ENCODE measurements at places on chromosomes 3 and 15.

DNA sequence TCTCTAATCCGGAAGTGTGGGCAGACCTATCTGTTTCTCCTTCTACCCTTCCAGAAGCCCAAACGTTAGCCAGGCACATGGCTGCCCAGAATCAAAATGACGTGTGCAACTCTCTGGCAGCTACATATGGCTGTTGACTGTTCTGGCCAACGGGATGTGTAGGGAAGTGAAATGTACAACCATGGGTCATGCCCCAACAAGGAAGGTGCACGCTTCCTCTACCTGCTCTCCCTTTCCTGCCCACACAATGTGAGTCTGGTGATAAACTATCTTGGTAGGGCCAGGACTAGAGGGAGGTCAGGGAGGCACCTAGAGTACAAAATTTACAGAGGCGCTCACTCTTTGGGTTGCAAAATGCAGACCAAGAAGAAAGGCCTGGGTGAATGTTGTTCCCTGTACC lies 495.9 kb upstream of the PROK2 start:
- DNase-seq = no peak

GRCh38 chr3:171566803-171567422 lies 106.7 kb upstream of the TNIK start:
- peak; percentile 66 for DNase-seq

- peak; percentile 58 for DNase-seq
These were observed 376 bp downstream of the KPNA4 start for GRCh38 chr3:160564949-160565441.

DNA sequence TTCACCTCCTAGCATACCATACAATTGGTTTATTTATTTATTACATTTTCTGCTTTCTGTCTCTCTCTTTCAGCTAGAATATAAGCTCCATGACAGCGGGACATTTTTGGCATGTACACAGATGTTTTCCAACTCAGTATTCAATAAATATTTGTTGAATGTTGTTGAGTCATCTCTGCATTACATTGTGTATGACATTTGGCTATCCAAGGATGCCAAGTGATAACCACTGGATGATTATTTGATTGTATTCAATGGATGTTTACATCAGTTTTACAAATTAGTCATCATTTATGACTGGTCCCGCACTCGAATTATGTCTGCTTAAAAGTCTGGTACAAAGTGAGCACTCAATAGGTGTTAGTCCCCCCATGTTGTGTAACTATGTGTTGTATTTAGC lies 49.5 kb upstream of the STXBP5L start:
- no peak for DNase-seq

GRCh38 chr3:175433026-175433674 lies 574.0 kb downstream of the NAALADL2 start:
- DNase-seq = no peak

GRCh38 chr3:195909644-195910498 lies 1.5 kb upstream of the TNK2 start:
- peak; percentile 78 for DNase-seq

GRCh38 chr3:183775781-183776180 lies 49.6 kb downstream of the MAP6D1 start:
- DNase-seq = no peak

- no peak for DNase-seq
These were observed 44.2 kb upstream of the CSPG5 start for GRCh38 chr3:47622671-47623461.

- no peak for DNase-seq
These were observed 15.8 kb downstream of the IQSEC1 start for GRCh38 chr3:13057282-13058040.

- DNase-seq = no peak
These were observed 11.1 kb downstream of the ABHD17C start for GRCh38 chr15:80706161-80706560.

GRCh38 chr3:138962854-138963560 lies 16.0 kb downstream of the FOXL2NB start:
- DNase-seq = no peak

DNA sequence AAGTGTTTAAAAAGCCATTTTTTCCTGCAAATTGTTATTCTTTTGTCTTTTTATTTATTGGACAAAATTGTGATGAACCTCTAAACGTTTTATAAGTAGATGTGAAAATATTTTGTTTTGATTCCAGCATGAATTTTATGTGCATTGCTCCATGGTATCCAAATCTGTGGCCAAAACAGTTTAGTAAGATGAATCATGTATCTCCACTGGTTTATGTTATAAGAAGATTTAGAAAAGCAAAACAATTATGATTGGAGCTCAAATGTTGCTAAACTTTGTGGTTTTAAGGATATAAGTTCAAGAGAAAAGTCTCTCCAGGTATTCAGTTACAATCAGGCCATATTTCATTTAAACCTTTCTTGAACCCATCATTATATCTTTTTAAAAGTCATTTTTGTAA lies 80.9 kb downstream of the NECTIN3 start:
- no peak for DNase-seq

- DNase-seq = no peak
These were observed 218.5 kb downstream of the ITPR1 start for GRCh38 chr3:4711680-4711992.

DNA sequence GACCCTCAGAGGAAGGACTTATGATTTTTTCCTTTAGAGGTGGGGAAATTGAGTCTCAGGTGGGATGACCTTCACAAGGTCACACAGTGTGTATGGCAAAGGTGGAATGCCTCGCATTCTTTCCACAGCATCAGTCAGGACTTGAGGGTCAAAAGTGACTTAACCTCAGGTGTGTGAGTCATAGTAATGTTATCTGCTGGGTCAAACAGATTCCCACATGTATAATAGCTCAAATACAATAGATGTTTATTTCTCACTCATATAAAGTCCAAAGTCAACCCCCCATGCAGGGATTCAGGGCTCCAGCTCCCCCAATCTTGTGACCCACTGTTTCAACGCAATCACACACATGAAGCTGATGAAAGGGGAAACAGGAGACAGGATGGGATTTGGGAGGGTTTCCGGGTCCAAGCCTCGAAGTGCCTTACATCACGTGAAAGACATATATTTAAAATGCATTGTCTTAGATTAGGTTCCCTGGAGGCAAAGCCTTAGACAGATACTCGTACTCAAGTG lies 34.0 kb upstream of the CCDC174 start:
- DNase-seq = no peak

GRCh38 chr3:72193771-72194430 lies 409.0 kb upstream of the PROK2 start:
- DNase-seq = no peak

- no peak for DNase-seq
These were observed 19.9 kb upstream of the C3orf62 start for GRCh38 chr3:49296781-49297411.

- DNase-seq = no peak
These were observed 25.1 kb downstream of the NBEAL2 start for GRCh38 chr3:47004369-47005211.

DNA sequence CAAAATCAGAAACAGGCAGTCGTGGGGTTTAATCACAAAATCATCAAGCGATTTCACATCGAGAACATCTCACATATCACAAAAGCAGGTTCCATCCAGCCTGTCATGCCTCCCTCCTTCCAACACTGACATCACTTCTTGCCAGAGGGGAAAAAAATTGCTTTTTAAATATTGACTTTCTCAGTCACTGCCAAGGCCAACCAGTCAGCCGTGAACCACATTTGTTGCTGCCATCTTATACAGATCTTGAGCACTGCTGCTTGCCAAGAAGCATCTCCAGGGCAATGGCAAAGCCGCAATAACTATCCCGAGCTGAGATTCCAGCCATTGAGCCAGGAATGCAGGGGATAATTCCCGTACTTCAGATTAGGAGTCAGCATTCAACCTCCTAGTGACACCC lies 174.6 kb downstream of the ANXA2 start:
- peak; percentile 71 for DNase-seq

GRCh38 chr15:43187544-43188155 lies 2.4 kb downstream of the CCNDBP1 start:
- DNase-seq = peak; percentile 35

DNA sequence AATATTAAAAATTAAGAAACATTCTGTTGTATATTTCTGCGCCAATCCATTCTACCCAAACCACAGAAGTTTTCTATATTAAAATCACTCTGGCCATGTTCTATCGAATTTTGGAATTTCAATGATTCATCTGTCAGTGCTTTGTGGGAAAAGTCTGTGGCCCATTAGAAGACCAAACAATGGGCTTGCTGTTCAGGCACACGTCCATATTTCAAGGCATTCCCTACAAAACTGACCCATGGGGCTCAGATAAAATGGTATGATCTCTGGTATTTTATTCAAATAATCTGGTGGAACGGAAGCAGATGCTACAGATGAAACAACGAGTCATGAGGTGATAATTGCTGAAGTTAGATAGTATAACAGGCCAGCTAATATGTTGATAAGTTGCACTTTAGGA lies 12.4 kb downstream of the NPHP3 start:
- DNase-seq = no peak

DNA sequence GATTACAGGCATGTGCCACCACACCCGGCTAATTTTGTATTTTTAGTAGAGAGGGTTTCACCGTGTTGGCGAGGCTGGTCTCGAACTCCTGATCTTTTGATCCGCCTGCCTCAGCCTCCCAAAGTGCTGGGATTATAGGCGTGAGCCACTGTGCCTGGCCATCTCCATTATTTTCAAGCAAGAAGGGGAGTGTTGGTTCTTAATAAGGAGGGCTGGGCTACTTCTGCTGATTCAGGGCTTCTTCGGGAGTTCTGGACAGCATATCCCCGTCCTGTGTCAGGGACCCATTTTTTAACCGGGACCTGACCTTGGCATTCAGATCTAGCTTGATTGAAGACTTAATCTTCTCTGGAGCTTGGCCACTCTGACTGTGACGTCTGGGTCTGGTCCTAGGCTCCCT lies 74.1 kb upstream of the SYN2 start:
- DNase-seq = no peak

GRCh38 chr15:57306161-57306943 lies 70.0 kb upstream of the CGNL1 start:
- DNase-seq = peak; percentile 83

DNA sequence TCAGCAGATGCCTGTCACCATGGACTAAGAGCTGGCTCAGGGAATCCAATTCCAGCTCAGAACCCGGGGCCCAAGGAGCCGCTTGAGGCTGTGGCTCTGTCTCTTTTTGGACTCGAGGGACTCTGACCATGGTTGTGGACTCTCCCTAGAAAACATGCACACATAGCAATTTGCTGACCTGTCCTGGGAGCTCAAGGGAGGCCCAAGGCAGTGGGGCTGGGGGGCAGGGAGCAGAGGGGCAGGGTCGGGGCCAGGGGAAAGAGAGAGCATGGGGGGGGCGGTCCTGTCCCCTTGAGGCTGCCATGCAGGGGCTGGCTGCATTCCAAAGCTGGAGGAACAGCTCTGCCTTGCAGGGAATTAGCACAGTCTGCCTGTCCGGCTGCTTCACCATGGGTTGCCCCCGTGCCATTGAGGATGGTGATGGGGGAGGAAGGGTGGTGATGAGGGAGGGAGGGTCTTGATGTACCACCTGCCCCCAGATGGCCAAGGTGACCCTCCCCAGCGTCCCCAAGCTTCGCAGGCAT lies 190.1 kb downstream of the GOLGA6L6 start:
- no peak for DNase-seq

GRCh38 chr3:45966950-45967640 lies 23.8 kb downstream of the CXCR6 start:
- no peak for DNase-seq

DNA sequence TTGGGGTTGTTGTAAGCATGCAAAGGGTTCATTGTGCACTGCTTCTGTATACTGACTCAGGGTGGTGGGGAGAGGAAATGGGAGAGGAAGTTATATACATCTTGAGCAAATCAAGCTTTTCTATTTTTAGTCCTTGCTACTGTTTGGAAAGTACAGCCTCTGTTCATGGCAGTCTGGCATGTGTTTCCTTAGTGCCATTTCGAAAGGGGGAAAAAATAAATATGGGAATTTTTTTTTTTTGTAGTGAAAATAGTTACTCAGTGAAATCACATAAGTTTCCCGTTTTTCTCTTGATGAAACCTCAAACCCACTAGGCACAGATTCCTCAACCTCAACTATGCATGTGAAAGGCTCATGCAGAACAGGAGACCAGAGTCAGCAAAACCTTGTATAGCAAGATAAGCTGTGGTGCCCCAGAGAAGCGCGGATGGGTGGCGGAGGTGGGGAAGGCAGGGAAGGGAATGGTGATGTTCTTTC lies 353.3 kb downstream of the LPP start:
- DNase-seq = no peak

DNA sequence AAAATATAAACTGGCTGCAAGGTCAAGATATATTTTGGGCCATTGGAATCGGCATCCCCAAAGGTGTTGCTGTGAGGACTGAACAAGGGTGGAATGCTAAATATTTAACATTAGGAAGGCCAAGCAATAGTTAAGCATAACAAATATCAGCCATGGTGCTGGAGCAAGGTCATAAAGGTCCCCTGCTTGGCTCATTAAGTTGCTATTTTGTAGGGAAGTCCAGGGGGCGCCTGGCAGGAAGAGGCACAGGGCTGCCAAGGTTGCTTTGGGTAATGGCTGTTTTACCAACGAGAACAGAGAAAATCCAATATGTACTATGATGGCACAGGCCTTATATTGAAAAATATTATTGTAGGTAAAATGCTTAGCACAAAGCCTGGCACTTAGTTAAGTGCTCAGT lies 62.2 kb downstream of the SLC15A2 start:
- no peak for DNase-seq

DNA sequence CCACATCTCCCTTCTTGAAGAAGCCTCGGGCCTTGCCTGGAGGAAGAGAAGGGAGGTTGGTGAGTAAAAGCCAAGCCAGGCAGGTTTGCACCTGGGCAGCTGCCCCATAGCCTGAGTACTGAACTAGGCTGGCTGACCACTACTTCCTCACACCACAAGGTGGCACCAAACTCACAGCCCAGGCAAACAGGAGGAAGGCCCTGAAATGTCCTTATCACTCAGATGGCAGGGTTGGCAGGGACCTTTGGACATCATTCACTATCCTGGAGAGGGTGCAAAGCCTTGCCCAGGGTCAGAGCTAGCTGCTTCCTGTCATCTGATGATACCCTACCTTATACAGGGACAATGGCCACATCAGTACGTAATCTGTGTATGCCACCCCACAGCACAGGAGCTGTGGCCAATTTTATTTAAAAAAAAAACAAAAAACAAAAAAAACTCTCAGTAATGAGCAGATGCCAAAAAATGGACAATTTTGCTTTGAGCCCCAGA lies 2.2 kb upstream of the GRAMD2A start:
- peak; percentile 59 for DNase-seq

GRCh38 chr3:146380046-146380445 lies 89.3 kb downstream of the PLSCR2 start:
- DNase-seq = no peak

DNA sequence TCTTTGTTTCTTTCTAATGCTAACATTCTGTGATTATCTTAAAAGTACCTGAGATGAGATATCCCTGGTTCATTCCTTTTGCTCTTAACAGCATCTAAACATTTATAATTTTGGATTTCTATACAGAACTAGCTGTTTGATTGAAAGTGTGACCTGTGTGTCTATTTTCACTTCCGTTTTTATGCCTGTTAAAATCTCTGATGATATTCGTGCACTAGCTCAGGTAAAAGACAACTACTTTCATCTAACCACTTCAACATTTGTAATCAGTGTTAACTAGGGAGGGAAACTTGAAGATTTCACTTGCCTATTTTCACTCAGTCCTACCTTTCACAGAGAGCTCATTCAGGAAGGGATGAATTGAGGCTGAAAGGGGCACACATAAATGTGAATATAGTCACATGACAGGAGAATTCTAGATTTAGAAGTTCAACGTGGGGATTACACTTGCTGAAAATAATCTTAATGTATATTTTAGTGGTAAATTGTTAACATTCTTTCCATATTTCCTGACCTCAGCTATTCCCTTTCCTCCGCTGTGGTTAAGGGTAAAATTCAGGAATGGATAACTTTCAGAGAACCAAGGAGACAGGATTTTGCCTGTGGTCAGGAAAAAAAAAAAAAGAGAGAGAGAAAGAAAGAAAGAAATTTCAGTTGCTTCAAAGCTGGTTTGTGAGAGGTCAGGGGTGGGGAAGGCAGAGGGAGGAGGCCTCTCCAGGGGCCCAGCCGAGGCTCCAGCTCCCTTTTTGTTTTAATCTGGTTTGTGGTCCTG lies 159.8 kb upstream of the TSC22D2 start:
- no peak for DNase-seq
